AG09309 (cell line): ENCODE measurements at places on chromosomes 7 and 10.

DNA sequence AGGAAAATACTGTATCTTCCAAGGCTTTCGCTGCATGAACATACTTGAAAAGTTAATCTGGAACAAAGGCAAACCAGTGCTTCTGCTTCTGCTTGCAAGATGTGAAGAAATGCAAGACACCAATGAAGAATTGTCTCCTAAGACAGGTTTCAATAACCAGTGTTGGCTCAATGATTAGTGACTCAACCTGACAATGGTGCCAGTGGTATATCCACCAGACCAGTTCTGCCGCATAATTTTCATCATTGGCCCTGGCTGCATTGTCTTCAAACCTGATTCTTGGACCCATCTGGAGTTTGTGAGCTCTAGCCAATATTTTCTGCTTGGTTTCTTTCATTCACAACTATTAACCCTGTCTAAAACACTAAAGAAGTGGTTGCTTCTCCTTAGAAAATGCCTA is 13.6 kb upstream of the STAMBPL1 start:
- no peak for DNase-seq

DNA sequence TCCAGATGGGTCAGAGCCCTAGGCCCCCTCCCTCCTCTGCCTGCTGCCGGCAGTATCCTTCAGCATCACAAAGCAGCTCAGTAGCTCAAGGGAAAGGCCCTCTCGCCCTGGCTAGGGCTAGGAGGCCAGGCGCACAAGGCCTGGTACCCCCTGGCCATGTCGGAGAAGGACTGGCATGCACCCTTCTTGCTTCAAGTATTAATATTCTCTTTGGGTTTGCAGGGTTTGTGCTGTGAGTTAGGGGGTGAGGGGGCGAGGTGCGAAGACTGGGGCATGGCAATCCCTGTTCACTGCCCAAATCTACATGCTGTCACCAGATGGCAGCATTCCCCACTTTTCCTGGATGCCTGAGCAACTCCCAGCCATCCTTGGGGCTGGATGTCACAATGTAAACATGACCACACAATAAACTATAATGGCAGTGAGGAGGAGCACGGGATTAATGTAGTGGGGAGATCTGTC is 105.2 kb downstream of the NEURL1 start:
- DNase-seq: peak; percentile 21

DNA sequence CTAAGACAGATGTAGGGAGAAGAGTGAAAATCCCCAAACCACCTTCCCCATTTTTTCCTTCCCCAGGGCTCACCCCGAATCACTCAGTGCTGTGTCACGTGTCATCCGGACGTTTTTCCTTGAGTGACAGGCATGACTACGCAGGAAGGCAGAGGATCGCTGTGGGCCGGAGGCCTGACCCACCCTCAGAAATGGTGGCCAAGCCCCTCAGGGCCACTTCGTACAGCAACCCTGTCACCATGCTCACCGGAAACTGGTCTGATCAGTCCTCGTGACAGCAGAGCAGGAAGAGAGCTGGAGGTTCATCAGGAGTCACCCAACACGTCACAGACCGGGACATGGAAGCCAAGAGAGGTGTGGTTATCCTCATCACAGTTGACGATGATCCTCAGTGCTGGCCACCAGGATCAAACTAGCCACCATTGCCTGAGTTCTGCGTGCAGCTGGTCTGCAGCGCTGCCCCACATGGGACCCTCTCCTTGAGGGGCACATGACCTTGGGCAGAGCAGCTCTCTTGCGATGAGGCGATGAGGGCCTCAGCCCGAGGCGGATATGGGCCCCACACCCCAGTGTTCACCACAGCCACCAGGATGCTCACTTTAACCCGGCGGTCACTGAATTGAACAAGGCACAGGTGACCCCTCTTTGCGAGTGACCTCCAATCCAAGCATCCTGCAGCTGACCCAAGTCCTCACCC is 99.3 kb upstream of the INSIG1 start:
- no peak for DNase-seq

- no peak for DNase-seq
Observed at GRCh38 chr7:41475801-41476459, 227.0 kb downstream of the INHBA start.

DNA sequence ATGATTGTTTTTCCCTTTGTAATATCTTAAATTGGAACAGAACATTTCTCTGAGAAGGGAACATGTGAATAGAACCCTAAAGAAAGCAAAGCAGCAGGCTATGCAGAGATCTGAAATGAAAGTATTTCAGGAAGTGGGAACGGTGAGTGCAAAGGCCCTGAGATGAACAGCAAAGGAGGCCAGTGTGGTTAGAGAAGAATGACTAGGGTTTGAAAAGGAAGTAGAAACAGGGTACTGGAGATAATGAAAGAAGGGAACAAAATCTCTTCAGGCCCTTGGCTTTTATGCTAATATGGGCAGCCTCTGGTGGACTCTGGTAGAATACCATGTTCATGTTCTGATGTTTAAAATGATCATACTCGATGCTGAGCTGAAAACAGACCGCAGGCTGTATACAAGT is 22.2 kb downstream of the ARHGAP21 start:
- DNase-seq: no peak

- no peak for DNase-seq
Observed at GRCh38 chr7:111730476-111731300, 168.4 kb upstream of the IMMP2L start.

- DNase-seq: no peak
Observed at GRCh38 chr10:24680647-24681524, 42.8 kb downstream of the ARHGAP21 start.

GRCh38 chr7:43148161-43148731 is 35.8 kb downstream of the HECW1 start:
- DNase-seq: no peak

DNA sequence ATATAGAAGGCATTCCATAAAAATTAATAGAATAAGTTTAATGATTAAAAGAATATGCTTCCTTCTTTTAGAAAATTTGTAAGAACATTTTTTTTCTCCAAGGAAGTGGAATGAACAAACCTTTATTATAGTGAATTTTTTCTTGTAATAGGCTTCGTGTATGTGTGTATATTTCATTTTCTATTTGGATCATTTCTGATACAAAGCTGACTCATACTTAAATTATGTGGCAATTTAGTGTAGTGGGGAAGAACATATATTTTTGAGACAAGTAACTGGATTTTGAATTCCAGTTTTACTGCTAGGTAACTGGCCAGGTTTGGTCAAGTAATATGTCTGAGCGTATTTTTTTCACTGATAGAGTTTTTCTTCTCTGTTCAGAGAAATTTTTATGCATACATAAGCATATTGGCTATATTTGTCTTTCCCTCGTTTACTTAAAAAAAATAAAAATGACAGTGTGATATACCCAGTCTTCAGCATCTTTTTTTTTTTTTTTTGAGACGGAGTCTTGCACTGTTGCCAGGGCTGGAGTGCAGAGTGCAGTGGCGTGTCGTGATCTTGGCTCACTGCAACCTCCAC is 50.8 kb downstream of the CDK13 start:
- DNase-seq: no peak

- no peak for DNase-seq
Observed at GRCh38 chr7:2779051-2779450, 65.1 kb downstream of the GNA12 start.

- no peak for DNase-seq
Observed at GRCh38 chr7:85156661-85157208, 30.1 kb downstream of the SEMA3D start.

DNA sequence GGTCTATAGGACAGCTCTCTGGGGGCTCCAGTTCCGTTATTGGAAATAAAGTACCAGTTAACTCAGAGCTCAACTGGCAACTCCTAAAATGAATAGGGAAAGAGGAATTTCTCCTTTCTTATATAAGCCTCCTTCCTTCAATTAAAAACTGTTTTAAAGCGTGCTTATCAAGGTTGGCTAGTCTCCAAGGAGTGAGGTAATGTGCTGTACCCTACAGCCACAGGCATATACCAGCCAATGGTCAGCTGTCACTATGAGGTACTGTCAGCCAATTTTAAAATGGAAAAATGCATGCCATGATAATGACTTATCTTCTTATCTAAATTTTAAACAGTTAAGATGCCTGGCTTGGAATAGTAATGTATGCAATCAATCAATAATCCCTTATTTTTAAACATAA is 76.2 kb downstream of the PLCE1 start:
- DNase-seq: no peak

- DNase-seq: no peak
Observed at GRCh38 chr7:659996-660395, 66.5 kb upstream of the DNAAF5 start.

GRCh38 chr10:49225218-49225876 is 37.2 kb upstream of the TMEM273 start:
- no peak for DNase-seq

GRCh38 chr7:125355899-125356298 is 426.3 kb upstream of the POT1 start:
- DNase-seq: no peak

DNA sequence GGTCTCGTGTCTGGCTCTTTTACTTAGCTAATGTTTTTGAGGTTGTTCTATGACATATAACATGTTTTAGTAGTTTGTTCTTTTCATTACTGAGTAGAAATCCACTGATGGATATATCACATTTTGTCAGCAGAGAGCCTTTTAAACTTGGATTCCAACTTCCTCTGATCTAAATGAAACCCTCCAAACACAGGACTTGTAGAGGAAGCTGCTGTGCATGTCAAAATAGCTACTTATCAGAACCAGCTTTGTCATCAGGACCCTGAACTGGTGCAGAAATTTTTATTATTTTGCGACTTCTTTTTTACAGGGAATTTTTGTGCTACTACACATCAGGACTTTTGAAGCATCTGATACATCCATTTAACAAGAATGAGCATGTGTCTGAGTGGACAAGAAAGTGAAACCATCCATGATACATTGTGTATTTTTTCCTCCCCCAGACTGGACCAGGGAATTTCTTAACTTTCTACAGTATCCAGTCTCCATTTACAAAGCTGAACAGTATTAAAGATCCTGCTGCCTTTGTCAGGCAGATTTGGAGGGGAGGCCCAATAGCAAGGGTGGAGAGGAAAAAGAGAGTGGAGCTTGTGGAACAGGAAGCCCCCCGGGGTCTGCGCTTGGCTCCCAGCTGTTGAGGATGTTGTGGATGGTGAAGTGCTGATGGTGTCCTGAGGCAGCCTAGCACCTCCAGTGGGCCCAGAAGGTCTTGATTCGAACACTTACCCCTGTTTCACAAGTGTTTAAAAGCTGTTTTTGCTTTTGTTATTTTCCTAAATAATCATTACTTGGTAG is 29.3 kb upstream of the MTPAP start:
- no peak for DNase-seq

DNA sequence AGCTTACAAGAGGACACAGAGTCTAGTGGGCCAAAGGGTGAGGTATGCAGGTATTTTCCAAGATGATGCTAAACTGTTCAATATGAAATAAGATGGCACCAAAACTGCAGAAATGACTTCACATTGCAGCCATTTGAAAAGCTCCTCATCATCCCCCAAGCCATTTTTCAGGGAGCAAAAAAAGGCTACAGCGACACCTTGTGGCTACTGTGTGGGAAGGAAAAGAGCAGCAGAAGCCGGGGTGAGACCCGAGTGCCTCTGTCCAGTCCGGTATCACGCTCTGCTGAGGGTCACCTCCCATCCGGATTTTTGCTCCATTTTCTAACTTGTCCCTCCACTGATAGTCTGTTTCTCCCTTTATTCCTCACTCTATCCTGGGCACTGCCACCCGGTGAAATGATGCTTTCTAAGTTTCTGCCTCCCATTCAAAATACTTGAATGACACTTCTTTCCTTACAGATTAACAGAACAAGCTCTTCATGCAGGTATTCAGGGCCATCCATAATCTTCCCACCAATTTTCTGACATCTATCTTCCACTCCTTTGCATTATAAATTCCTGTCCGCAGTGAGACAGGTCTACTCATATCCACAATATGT is 220.2 kb downstream of the DGKI start:
- no peak for DNase-seq

- DNase-seq: no peak
Observed at GRCh38 chr10:124174673-124175645, 81.6 kb upstream of the CHST15 start.

- no peak for DNase-seq
Observed at GRCh38 chr10:44326474-44327030, 58.3 kb downstream of the CXCL12 start.

GRCh38 chr10:125159932-125160855 is at the start of gene CTBP2:
CTBP2 (minus strand) TSS chr10:125160563.
- no peak for DNase-seq

DNA sequence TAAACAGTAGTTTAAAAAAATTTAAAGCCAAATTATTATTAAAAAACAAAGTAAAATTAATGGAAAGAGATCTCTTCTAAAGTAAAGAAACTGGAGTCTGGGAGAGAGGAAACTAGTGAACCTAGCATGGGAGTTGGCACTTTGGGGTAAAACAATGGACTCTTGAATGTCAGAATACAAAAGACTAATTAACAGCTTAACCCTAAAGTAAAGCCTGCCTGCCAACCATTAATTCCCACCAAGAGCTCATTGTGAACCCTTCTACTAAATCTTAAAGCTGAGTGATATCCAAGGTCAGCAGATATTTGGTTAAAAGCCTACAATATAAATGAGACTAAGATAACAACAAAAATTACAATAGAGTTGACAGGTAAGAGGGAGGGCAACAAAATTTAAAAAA is 36.5 kb downstream of the KMT2C start:
- DNase-seq: no peak

DNA sequence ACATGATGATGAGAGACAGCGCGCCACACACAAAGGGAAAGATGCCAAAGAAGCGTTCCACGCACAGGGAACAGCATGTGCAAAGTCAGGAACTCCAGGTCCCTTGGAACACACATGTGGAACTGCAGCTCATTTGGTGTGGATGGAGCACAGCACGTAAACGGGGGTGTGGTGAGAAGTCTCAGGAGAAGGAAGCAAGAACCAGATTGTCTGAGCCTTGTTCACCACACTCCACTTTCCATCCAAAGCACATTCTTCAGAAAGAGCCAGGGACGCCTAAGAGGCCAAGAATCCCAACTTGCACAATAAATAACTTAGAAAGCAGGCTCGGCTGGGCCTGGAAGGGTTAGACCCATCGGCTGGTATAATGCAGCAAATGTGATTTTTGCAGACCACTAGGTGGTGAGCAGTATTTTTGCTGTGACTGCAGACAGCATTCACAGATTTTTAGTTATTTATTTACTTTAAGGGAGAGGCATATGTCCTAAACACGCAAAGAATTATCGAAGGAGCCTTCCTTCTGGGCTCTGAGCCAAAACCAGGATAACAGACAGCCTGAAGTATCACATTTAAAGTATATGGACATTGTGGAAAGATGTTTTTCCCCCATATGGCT is 27.9 kb upstream of the ASCC1 start:
- DNase-seq: peak; percentile 87
